Stimulated activated CD4-positive, alpha-beta T cell treated with anti-CD3 and anti-CD28 coated beads, Interleukin-4, amount 100 ng/mL, for 1 hour (primary cell): ENCODE measurements at places on chromosomes 6 and 20.

DNA sequence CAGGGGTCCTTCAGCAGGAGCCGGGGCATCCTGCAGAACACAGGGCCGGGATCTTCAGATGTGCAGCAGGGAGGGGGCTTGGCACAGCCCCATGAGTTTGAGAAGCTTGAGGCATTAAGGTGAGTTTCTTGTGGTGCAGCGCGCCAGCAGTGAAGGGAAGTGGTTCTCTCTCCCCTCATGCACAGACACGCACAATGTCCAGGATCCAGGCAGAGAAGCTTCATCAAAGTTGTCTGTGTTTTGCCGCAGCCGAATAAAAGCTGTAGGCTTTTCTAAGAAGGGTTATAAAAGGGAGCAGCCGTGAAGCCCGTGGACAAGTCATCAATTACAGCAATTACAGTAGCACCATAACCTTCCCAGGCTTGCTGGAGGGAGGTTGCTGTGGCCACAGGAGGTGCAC is 491.0 kb upstream of the CDH4 start:
- DNase-seq, result no peak

- no peak for DNase-seq
Observed at GRCh38 chr20:58965270-58966064, 15.6 kb upstream of the NELFCD start.

- DNase-seq, result no peak
Observed at GRCh38 chr6:109834131-109834530, 143.0 kb downstream of the FIG4 start.

DNA sequence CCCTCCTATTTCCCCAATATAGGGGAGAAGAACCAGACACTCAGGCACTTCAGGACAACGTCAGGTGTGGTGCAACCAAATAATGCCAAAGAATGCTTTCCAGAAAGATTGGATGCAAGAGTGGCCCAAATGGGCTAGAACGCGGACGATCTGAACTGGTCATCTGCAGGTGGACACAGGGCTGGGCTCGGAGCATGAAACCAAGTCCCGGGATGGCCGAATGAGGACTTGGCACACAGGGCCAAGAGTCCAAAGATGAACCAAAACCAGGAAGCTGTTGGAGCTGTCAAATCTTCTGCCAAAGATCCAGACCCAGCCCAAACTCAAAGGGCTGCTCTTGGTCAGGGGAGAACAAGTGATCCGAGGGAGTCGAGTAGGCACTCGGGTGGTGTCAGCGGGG is 143.9 kb upstream of the ARID1B start:
- no peak for DNase-seq

- no peak for DNase-seq
Observed at GRCh38 chr6:108562503-108562993, 1.8 kb downstream of the FOXO3 start.

DNA sequence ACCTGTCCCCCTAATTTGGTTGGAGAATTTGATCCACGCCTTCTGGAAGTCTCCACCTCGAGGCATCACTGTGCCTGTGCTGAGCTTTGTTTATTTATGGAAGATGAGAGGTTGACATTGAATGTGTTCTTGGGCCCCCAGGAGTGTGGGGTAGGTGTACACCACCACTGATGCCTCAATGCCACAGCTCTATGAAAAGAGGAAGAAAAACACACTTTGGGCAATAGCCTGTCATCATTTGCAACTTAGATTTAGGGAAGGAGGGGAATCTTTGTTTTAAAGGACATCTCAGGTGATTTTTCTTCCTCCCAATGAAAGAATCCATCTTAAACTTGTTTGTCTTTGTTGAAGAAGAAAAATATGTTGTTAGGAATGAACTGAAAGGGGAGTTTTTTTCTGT is 42.6 kb downstream of the TBC1D7 start:
- DNase-seq, result no peak

DNA sequence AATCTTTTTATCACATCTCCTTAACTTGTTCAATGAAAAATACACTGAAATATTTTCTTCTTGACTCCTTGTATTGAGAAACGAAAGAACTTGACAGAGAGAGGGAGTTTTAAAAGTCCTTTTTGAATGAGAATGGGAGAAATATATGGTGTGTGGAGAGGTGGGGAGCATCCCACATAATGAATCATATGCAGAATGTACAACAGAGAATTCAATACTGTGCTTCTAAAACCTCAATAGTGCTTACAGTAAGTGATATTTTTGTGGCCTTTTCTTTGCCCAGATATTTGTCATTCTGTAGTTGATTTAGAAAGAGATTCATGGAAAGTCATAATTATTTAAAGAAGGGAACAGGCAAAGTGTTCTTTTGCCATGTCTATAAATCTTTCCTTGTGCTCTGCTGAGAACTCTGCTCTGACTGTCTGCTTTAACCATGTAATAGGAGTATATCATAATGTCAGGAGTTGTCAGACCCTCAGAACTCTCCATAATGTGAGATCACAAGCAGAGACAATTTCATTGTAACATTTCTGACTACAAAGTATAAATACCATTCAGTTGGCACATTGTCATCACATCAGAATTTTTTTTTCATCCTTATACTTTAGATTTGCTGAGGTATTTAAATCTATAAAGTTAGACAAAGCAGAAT is 32.8 kb upstream of the HS3ST5 start:
- no peak for DNase-seq

- DNase-seq, result peak; percentile 13
Observed at GRCh38 chr6:26383624-26384417, 913 bp downstream of the BTN2A2 start.

DNA sequence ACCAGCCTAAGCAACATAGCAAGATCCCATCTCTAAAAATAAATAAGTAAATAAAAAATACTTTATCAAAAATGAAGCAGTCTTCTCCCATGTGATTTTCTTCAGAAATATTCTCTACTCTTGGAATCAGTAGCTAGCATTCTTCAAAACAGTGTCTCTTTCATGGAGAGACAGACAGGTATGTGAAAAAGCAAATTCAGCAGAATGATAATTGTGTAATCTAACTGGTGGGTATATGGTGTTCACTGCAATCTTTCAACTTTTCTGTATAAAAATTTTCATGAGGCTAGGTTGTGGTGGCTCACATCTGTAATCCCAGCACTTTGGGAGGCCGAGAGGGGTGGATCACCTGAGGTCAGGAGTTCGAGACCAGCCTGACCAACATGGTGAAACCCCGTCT is 7.9 kb downstream of the MRS2 start:
- DNase-seq, result no peak

- DNase-seq, result no peak
Observed at GRCh38 chr6:37602801-37603200, 94.9 kb downstream of the MDGA1 start.

- DNase-seq, result no peak
Observed at GRCh38 chr6:50213146-50213545, 163.4 kb upstream of the DEFB112 start.

GRCh38 chr20:33348136-33348937 is 53.0 kb downstream of the CDK5RAP1 start:
- DNase-seq, result no peak

DNA sequence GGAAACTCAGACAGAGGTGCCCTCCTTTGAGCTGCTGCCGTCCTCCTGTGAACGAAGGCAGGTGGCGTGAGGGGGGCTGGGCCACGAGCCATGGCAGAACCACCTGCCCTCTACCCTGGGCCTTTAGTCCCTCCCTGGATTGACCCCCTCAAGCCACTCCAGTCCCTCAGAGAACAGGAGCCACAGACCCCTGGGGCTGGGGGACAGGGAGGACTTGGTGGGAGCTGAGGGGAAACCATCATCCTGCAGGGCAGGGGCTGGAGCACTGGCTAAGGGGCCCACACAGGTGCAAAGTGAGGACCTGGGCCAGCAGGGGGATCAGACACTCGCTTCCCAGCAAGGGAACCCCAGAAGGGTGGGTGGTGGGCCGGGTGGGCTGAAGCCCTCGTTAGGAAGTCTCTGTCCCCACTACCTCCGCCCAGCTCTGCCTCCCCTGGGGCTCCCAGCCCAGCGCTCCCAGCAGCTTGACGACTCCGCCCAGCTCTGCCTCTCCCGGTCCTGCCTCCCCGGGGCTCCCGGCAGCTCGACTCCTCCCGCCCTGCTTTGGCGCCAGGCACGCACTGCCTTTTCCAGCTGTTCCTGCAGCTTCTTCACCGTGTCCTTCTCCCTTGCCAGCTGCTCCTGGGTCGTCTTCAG is 44.4 kb downstream of the DSTN start:
- DNase-seq, result no peak

DNA sequence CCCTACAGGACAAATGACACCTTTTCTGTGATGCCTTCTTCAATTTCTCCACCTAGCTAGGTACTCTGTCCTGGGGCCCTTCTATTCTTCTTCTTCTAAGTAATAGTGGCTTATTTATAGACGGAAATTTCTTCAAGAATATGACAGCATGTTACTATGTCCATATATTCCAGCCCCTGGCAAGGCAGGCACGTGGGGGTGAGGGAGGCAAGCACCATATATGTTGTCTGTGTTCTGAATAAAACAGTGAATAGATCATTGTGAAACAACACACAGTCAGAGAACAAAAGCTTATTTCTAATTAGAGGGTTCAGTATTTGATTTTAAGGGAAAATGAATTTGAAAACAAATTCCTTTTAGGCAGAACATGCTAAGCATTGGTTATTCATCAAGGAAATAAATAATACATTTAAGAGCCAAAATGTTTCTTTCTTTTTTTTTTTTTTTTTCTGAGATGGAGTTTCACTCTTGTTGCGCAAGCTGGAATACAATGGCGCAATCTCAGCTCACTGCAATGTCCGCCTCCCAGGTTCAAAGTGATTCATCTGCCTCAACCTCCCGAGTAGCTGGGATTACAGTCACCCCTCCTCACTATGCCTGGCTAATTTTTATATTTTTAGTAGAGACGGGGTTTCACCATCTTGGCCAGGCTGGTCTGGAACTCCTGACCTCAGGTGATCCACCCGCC is 6.2 kb downstream of the HEBP2 start:
- no peak for DNase-seq

DNA sequence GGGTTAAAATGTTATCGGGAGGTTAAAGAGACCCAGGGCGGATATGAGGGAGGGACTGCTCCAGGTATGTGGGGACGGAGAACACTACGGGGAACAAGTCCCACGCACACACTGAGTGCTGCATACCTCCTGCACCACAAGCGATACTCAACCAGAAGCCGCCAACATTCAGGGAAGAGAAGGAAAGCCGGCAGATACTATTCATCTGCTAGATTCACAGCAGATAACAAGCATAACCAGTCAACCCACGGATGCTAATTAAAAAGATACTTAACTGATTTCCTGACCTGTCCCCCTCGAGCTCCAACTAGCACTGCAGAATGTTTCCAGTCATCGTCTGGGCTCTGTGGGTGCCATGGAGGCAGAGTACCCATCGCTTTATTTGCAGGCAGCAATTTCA is 45.1 kb upstream of the RPS6KA2 start:
- DNase-seq, result no peak

DNA sequence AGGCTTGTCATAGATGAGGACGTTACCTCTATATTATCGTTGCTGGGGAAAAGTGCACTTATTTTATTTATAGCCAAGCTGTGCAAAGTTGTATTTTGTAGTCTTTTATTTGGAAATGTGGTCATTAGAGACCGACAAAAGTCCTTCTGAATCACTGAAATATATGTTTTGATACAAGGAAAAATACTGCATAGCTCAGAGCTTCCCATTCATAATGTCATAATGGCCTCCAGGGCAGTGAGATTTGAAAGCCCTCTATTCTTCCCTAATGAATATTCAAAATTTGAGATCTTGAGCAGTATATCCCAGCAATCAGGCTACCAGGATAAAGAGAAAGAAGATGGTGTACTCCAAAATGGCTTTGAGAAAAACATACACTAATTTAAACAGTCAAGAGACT is 64.6 kb downstream of the CAP2 start:
- DNase-seq, result no peak

DNA sequence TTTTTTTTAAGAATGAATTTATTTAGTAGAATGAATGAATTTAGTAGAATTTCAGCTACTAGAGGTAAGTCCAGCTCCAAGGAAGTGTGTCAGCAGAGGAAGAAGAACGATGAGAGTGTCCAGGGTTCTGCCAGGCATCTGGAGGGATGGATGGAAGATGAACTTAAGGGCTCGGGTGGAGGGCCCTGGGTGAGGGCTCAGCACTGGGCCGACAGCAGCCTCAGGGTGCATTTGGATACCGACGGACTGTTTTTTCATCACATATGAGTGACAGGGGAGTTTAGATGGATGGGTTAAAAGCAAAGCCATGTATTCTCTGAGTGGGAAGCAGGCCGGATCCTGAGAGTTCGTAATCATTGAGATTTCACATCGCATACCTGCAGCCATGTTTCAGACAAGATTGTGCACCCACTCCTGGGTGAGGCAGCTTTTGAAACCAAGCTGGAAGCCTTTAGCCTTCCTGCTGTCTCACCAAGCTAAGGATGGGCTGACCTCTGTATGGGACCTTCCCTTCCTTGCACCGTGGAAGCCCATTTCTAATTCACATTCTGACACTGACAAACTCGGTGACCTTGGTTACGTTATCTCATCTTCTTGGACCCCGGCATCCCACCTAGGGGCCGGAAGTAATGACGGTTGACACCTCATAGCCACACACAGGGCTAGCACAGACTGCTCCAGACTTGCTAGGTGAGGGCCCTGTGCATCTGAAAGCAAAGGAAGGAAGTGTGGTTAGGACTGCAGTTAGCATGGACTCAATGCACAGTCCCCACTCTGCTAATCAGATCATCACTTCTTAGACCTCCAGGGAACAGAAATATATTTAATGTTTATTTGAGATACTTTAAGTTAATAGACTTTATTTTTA is 228.5 kb downstream of the SLC24A3 start:
- no peak for DNase-seq
